Neuronal stem cell (in vitro differentiated cells): ENCODE measurements at places on chromosomes 11 and 22.
A peak's percentile ranks its signal among the peaks of the same experiment; 100 is the strongest.

DNA sequence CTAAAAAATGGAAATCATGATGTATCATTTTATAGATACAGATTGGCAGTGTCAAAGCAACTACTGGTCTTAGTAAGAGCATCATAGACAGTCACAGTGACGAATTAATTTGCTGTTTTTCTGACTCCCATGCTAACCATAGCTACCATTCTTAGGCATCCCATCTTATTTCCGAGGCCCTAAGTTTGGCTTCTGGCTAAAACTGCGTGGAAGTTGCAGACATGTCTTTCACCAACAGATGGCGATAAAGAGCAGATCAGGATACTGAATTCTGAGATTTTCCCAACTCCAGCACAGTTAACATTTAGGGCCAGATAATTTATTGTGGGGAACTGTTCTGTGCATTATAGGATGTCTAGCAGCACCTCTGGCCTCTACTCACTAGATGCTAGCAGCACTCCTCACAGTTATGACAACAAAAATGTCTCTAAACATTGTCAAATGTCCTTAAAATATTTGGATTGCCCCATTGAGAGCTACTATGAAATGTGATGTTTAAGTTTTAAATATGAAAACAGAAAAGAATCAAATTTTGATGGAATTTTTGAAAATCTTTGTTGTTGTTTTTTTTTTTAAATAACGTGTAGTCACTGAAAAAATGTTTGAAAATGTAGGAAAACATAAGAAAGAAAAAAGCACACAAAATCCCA lies 16.3 kb downstream of the OR2AG2 start:
- DNase-seq, result peak; percentile 44

GRCh38 chr22:42764895-42765363 lies 44.3 kb upstream of the A4GALT start:
- no peak for DNase-seq

GRCh38 chr11:76771446-76772099 lies 11.6 kb upstream of the TSKU start:
- DNase-seq, result no peak

GRCh38 chr11:18770479-18771125 lies 21.0 kb downstream of the PTPN5 start:
- DNase-seq, result no peak

- no peak for DNase-seq
Observed at GRCh38 chr11:65026810-65027209, 429 bp upstream of the SNX15 start.

GRCh38 chr22:22981670-22982571 lies 88.4 kb upstream of the GNAZ start:
- no peak for DNase-seq

DNA sequence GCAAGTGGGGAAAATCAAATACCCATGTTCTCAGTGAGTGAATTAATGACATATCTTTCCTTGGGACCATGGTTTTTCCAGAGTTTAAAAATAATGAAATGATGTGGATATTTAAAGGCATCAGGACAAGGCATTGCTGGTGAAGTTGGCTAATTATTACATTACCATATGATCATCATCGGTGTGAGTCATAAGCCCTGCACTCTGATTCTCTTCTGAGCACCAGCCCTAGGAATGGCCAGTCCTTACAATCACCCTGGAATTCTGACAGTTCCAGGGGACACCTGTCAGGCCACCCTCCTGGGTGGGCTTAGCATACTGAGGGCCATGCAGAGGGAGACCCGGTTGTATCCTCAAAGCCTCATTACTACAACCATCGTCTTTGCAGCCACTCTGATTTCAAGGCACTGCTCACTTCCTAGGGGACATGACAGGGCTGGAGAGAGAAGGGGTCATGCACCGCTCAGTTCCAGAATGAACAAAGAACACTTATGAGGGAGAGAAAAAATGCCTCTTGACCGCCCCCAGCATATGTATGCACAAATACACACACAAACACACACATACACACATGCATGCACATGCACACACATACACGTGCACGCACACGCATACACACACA lies 365.0 kb downstream of the MIAT start:
- no peak for DNase-seq

DNA sequence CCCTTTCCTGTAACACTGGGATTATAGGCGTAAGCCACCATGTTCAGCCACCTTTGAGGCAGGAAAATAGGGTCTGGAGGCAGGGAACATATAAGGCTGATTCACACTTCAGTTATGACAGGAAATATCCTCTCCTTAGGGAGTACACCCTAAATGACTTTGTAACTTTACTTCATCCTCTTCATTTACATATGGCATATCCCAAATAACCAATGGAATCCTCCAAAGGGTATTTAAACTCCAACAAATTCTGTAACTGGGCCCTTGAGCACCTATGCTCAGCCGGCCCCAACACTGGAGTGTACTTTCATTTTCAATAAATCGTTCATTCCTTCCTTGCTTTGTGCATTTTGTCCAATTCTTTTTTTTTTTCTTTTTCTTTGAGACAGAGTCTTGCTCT lies 1.6 kb upstream of the KAT5 start:
- DNase-seq, result no peak

DNA sequence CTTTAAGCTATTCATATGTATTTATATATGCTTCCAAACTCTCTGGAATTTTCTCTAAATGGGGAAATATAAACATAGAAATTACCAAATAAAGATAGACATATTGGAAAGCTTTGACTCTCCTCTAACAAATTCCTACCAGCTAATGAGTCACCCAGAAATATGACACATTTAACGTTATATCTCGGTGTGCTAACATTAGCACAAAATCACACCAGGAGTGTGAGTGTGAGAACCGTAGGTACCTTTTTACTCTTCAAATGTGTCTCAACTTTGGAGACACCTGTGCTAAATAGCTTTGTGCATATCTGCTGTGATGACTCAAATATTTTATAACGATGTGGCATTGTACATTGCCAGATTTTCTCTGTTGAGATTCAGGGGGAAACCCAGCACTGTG lies 714.4 kb downstream of the METTL15 start:
- DNase-seq, result no peak

DNA sequence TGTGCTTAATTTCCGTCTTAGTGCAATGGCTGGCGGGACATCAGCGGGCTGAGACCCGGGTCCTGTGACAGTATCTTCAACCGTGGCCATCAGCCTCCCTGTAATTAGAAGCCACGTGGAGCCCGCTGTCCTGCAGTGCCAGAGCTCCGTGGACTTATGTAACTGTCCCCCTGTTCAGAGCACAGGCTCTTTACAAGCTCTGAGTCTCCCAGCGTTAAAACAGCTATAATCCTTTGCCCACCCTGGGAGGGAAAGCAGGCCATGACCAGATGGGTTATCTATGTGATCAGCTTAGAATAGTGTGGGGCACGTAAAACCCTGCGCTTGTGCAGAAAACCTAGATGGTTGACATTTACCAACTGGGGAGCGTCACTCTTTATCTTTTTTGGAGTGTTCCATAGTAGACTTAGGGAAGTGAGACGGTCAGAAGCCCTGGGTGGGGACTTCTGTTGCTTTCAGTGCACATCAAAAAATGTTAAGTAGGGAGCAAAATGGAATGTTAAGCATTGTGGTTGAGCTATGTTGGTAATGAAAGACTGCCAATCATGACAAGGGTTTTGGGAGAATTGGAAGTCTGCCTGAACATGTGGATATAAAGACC lies 103.5 kb upstream of the CADM1 start:
- no peak for DNase-seq

DNA sequence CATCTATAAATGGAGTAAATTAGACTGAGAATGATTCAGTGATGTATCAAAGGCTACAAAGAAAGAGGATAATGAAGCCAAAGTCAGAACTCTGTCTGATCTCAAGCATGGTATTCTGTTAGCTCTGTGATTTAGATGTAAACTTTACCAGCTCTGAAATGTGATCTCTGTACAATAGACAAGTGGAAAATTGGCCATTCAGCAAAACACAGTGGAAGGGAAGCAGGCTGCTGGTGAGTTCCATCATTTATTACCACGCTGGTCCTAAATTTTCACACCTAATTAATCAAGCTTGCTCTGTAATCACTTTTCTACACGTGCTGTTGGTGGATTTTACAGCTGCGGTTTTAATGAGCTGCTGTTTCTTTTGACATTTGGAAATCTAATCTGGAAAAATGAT lies 145.1 kb upstream of the OPCML start:
- DNase-seq, result no peak

GRCh38 chr11:10331548-10332289 lies 26.8 kb downstream of the ADM start:
- DNase-seq, result no peak

DNA sequence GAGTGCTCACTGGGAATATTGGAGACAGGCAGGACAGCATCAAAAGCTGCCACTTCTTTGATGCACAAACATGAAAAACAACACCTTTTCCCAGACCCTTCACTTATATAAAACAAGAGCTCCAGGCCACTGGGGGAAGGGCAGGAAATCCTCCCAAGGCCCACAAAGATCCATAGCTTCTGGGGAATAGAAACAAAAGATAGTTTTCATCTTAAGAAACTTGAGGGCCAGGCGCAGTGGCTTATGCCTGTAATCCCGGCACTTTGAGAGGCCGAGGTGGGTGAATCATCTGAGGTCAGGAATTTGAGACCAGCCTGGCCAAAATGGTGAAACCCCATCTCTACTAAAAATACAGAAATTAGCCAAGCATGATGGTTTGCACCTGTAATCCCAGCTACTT lies 15.3 kb downstream of the RTL6 start:
- DNase-seq, result no peak

- no peak for DNase-seq
Observed at GRCh38 chr22:20904980-20905355, 12.2 kb upstream of the CRKL start.

- DNase-seq, result no peak
Observed at GRCh38 chr22:31818481-31819392, 64.9 kb downstream of the DEPDC5 start.

DNA sequence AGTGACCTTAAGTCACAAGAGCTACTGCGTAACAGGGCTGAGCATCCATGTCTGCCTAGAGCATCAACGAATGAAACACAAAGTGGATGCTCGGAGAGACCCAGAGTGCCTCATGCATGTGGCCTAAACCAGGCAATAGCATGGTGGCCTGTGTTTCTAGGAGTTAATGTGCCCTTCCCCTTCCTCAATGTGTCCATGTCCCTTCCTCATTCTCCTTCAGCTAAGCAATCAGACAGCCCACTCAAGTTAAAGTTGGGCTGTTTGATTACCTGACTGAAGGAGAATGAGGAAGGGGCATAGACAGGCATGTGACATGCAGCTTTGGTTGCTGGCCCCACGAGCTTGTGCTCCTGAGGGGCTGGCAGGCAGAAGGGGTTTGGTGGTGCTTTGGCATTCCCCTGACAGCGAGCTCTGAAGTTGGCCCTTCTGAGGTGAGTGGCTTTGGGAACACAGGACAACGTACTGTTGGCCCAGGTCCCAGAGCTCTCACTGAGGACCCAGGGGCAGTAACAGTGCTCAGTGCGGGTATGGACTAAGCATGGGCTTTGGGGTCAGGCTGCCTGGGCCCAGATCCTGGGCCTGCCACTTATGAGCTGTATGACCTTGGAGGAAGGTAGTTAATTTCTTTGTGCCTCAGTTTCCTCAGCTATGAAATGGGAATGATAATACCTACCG lies 46.7 kb downstream of the IRAG1 start:
- no peak for DNase-seq

- no peak for DNase-seq
Observed at GRCh38 chr11:20192151-20192550, 31.9 kb upstream of the DBX1 start.

- no peak for DNase-seq
Observed at GRCh38 chr22:39960791-39961746, 872 bp downstream of the TMA7B start.
